ENCODE measurements at places on chromosomes 13 and 19. TPM values are rescaled to one million over a fixed set of nuclear protein-coding genes. Genes with fewer than 3 reads are reported as not detected.

Gene LGALS7
- total RNA-seq: not detected

GRCh38 chr19:4966591-4966990, 2.3 kb upstream of the KDM4B start:
- DNase-seq: peak; percentile 34

Gene FSTL3
- total RNA-seq: 7.8 TPM

DNA sequence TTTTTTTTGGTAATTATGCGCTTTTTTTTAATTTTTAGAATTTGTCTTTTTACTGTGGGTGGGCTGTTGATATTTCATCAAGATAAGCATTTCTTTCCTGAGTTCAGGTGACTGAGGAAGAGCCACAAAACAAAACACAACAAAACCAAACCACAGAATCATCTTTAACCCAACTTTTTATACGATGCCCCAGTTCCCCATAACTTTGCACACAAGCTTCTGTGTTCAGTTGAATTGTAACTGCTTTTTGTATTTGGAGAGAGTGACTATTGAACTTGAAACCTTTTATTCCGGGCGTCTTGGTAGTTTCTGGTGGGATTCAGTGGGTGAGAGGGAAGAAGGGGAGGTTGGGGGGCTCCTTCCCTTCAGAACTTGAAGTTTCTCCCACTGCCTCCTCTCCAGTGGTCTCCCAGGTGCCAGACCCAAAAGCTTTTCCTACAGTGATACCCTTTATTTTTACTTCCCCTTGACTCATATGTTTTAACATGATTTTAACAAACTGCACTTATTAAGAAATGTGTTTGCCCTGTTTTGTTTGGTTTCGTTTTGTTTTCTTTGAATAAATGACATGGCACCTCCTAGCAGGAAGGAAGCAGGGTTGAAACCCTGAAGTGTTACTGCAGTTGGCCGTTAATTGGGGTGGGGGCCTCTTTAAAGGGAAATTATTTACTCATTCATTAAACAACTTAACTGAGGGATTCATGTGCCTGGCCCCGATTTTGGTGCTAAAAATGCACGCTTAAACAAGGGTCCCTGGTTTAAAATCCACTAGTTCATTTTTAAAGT, 2.7 kb upstream of the CCDC97 start:
- DNase-seq: no peak

DNA sequence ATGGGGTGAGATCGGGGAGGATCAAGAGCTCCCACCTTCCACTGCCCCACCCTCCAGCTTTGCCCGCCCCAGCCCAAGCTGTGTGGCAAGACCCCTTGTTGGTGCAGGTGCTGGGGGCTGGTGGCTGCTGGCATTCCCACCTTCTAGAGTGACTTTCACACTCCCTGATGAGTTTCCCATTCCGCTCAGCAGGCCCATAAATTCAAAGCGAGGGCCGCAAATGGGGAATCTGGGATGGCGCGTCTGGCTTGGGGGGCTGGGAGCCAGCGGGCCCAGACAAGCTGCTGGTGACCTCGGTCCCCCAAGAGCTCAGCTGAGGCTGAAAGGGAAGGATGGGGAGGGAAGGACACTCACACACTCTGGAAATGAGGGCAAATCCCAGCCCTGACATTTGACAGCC, 110.3 kb downstream of the GADD45B start:
- DNase-seq: no peak

Gene ZNF558
- total RNA-seq: 21.4 TPM

Gene SERPINE3
- not detected for total RNA-seq

DNA sequence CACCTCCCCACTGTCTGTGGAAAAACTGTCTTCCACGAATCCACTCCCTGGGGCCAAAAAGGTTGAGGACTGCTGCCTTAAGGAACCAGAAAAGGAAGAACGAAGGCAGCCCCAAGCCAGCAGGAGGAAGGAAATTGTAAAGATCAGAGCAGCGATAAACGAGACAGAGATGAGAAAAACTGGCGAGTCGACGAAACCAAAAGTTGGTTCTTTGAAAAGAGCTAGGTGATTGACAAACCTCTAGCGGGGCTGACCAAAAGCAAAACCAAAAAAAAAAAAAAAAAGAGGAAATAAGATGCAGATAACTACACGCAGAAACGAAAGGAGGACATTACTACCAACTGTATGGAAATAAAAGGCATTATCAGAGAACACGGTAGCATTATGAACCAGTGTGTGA, 76.9 kb downstream of the GADD45B start:
- DNase-seq: no peak

Measured in SK-MEL-5 (cell line).